ENCODE measurements at places on chromosomes 7 and 10.
A peak's percentile ranks its signal among the peaks of the same experiment; 100 is the strongest.

DNA sequence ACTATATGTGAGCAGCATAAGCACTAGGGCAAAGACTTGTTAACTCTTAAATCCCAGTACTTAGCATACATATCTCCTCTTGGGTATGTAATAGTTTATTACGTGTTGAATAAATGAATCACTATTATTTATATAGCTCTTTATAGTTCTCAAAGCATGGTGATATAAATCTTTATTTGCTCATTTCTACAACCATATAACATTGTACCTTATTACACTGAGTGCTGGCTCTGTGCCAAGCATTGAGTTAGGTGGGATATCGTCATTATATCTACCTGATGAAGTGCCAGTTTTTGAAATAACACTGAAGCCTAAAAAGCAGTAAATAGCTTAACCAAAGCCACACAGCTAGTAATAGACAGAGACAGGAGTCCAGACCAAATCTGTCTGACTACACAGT is 27.9 kb downstream of the AHR start:
- DNase-seq, result no peak

GRCh38 chr7:84757761-84758160 is 429.1 kb downstream of the SEMA3D start:
- no peak for DNase-seq

GRCh38 chr7:46163246-46163645 is 242.2 kb upstream of the IGFBP3 start:
- no peak for DNase-seq

GRCh38 chr7:12570168-12570533 is 369 bp upstream of the SCIN start:
- peak; percentile 58 for DNase-seq

DNA sequence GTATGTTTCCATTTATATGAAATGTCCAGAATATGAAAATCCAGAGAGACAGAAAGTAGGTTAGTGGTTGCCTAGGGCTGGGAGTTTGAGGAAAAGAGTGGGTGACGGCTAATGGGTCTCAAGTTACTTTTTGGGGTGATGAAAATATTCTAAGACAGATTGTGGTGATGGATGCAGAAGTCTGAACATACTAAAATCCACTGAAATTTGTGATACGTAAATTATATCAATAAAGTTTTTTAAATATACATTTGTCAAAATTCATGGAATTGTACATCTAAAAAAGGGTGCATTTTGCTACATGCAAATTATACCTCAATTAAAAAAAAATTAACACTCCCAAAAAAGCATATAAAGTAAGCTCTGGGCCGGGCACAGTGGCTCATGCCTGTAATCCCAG is 9.4 kb downstream of the DDIT4 start:
- DNase-seq, result no peak

DNA sequence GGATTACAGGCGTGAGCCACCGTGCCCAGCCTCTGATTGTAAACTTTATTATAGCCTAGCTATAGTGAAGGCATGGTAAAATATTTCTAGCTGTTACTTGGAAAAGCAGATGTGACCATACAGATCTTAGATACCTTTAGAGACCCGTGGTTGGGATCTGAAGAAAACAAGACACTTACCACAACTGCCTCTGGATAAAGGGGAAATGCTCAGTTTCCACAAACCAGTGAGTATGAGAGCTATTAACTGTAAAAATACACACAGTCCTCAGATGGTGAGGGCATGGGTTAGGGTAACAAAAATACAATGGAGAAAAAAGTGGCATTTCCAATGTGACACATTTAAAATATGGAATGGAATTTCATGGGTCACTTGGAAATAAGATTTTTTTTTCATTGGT is 63.0 kb downstream of the ZNF438 start:
- no peak for DNase-seq

DNA sequence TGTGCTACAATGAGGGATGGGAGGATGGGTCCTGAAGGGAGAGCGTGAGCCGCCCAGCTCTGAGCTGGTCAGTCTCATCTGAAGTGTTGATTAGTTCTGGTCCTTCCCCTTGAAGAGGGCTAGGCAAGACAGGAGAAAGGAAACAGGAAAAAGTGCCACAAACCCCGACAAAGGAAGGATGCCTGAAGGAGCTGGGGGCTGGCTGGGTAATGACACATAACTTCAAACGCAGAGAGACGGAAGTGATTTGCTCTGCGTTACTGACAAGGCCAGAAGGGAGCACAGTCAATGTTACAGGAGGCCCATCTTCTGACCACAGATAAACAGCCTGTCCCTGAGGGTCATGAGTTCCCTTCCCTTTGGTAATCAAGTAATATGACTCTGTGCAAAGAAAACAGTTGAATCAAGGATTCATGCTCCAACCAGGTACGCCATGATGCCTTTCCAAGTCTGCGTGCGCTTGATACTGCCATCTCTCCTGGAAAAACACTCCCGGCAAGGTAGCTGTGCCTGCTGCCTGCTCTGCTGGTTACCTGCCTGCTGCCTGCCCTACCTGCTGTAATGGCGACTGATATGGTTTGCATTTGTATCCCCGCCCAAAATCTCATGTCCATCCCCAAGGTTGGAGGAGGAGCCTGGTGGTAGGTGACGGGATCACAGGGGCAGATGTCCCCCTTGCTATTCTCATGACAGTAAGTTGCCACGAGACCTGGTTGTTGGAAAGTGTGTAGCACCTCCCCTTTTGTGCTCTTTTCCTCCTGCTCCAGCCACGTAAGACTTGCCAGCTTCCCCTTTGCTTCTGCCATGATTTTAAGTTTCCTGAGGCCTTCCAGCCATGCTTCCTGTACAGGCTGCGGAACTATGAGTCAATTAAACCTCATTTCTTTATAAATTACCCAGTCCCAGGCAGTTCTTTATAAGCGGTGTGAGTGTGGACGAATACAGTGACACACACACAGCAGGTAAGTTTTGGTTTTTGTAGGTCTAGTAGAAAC is 57.9 kb downstream of the GRB10 start:
- DNase-seq, result no peak

DNA sequence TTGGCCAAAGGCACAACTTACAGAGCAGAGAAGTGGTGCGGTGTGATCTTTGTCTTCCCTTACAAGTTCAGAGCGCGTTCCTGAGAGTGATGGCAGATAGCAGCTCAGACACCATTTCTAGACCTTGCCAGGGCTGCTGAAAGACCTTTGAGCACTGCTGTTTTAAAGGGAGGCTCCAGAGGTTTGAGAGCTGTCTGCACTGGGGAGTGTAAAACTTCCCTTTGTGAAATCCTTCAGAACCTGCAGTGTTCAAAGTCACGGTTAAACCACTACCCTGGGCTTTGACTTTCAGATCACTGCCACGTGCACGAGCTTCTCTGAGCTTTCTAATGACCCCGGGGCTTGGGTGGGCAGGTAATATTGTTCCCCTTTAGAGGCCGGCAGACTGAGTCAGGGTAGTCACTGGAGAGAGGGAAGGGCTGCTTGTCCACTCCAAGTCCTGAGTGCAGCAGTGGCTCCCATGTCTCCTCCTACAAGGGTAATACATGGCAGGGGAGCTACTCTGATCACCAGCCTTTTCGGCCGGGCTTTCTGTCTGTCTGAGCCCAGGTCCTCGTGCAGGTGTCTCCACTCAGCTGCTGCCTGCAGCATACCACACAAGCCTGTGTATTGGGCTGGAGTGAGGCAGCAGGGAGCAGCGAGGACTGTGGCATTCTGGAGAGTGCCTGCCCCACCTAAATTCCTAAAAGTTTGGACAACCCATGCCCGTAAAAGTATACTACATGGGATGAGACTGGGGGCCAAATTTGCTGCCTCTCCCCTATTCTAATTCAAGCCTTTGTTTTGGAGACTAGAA is 63.3 kb downstream of the ZMIZ1 start:
- no peak for DNase-seq

GRCh38 chr10:43863859-43864591 is 215.3 kb upstream of the ZNF32 start:
- no peak for DNase-seq

GRCh38 chr10:110829721-110830410 is 41.9 kb upstream of the PDCD4 start:
- DNase-seq, result no peak

GRCh38 chr7:151408839-151409666 is 785 bp downstream of the WDR86 start:
- DNase-seq, result no peak

GRCh38 chr10:100793055-100793454 is 47.7 kb downstream of the PAX2 start:
- no peak for DNase-seq

DNA sequence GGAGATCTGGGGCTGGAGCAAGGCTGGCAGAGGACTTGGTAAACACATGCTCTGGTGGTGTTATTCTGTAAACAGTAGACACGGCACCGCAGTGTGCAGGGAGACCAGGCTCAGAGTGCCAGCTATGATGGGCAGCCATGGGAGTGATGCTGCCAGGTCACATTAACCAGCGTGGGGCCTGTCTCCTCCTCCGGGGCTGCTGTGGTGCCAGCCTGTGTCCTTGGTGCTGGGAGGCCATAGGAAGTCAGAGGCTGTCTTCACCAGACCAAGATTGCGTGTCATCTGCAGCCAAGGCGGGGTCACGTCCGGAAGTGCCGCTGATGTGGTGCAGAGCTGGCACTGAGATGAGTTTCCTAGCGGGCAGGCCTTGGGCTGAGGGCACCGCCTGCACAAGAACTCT is 236.0 kb downstream of the GLRX3 start:
- DNase-seq, result no peak

Measured in amniotic stem cell (primary cell).